ENCODE measurements at places on chromosomes 11 and 22.

- DNase-seq, result no peak
Observed at GRCh38 chr11:215581-216037, 8.1 kb downstream of the RIC8A start.

DNA sequence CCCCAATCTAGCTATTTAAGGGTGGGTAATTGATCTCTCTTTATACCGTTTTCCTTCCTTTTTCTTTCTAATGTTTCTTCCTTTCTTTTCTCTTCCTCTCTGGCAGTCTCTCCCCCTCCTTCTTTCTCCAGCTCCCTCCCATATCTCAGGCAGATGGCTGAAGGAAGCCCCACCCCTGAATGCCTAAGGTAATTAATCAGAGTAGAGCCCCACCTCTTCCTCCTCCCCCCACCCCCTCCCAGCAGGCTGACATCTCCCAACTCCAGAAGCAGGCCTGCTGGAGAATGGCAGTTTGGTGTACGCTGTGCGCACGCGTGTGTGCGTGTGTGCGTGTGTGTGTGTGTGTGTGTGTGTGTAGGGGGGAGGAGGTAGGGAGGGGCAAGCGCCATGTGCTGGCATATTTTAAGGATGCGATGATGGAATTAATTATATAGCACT is 122.6 kb downstream of the APOL5 start:
- DNase-seq, result peak; percentile 29

GRCh38 chr11:130330101-130330684 is 15.5 kb upstream of the ZBTB44 start:
- no peak for DNase-seq

- no peak for DNase-seq
Observed at GRCh38 chr11:74818283-74818946, 69.8 kb downstream of the RNF169 start.

DNA sequence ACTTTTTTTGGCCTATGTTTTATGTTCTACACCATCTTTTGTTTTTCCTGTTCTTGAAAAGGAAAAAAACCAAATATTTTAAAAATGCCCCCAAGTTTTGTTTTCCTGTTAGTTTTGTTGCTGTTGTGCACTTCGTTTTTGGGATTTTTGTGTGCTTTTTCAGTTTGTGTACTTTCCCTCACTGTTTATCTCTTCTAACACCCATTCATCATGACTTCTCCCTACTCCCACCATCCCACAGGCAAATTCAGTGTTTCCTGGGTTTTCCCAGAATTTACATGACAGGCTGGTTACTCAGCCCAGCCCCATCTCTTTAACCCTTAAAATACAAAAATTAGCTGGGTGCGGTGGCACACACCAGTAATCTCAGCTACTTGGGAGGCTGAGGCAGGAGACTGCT is 15.6 kb downstream of the TMEM123 start:
- DNase-seq, result peak; percentile 63

- DNase-seq, result no peak
Observed at GRCh38 chr11:116876656-116877055, 39.2 kb upstream of the APOA1 start.

All from suppressor macrophage treated with lipopolysaccharide for 4 hours (primary cell).